ENCODE measurements at places on chromosomes 2 and 18.

DNA sequence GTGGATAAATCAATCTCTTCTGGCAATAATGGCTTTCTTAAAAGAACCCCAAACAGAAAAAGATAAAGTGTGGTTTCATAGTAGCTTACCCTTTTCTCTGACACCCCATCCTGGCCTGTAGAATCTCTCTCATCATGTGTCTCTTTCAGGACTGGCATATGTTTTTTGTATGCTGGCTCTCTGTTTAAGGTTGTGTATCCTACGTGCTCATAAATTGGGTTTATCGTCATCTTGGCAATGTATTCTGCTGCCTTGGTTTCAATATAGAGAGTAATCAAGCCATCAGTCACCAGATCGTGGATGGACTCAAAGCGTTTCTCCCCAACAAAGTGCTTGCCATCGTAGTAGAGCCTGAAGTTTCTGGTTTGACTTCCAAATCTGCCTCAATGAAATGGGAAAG lies 113.5 kb upstream of the CHRNA1 start:
- no peak for DNase-seq

DNA sequence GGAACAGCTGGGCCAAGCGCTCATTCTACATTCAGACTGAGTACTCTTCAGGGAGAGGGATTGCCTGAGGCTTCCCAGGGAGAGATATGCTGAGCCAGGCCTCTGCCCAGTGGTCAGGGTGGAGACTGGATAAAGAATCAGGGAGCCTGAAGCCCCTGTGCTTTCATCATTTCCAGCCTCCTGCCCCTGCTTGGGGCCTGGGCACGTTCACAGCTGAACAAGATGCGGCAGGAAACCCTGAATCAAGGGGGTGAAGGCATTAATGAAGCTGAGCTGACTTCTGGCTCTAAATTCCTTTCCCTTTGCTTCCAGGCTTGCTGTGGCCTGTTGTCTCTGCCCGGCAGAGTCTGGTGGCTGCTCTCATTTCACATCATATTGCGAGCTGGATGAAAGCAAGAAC lies 35.0 kb downstream of the RPL37A start:
- no peak for DNase-seq

- no peak for DNase-seq
Measured at GRCh38 chr2:68478688-68479087, 11.3 kb downstream of the APLF start.

DNA sequence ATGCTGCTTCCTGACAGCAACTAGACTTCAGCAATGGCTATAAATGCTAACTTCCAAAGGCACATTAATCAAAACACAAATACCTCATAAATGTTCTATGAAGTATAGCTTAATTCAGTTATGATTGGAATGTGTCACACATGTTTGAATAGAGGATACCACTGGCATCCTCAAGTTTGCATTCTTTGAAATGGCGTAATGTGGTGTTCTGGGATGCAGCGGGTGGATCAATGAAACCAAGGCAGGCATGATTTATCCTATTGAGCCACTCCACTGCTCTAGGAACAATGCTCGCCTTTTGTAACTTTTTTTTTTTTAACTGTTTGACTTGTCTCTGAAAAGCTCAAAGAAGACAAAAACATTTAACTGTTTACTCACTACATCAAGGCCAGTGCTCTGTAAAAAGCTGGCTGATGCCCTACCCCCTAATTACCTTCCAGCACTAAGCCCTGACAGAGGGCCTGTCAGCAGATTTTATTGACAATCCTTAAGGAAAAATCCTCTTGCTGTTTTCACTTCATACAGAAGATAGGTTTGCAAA lies 278.8 kb upstream of the SESTD1 start:
- DNase-seq, result no peak
